ENCODE measurements at places on chromosomes 7 and 10. TPM values are rescaled to one million over a fixed set of nuclear protein-coding genes. Genes with fewer than 3 reads are reported as not detected.

Gene OPN4
- total RNA-seq: not detected

Gene IMPDH1
- 26.5 TPM for total RNA-seq

Gene ACTL6B
- not detected for total RNA-seq

Gene SFRP5
- total RNA-seq: 0.60 TPM

Gene ZNF239
- total RNA-seq: 1.4 TPM

Gene PRXL2A
- 12.7 TPM for total RNA-seq

Gene STOX1
- total RNA-seq: 12.9 TPM

Gene NRCAM
- total RNA-seq: 154 TPM

Gene RNF133
- total RNA-seq: 2.1 TPM

Gene TRIP6
- total RNA-seq: 66.9 TPM

Gene HDAC9
- 2.9 TPM for total RNA-seq

Gene AMZ1
- 0.06 TPM for total RNA-seq

Gene CYP2C8
- not detected for total RNA-seq

Gene FKBP6
- not detected for total RNA-seq

Gene FANK1
- total RNA-seq: 18.9 TPM

Gene ZNF853
- 4.4 TPM for total RNA-seq

Gene CCDC7
- total RNA-seq: 8.5 TPM

Gene CCDC126
- 13.1 TPM for total RNA-seq

Gene PSMC2
- total RNA-seq: 91.4 TPM

Gene TFR2
- total RNA-seq: 6.7 TPM

Gene H2BK1
- not detected for total RNA-seq
